ENCODE measurements at places on chromosomes 2 and 18. TPM values are rescaled to one million over a fixed set of nuclear protein-coding genes. Genes with fewer than 3 reads are reported as not detected.

The LDLRAD4 gene
- total RNA-seq, result 78.2 TPM

The HOXD8 gene
- total RNA-seq, result not detected

The SLC9A2 gene
- not detected for total RNA-seq

The LHCGR gene
- not detected for total RNA-seq

The GPR39 gene
- not detected for total RNA-seq

The KLF7 gene
- total RNA-seq, result 46.2 TPM

The CPO gene
- total RNA-seq, result not detected

The HADHB gene
- total RNA-seq, result 89.1 TPM

The LRRC30 gene
- total RNA-seq, result not detected
